ENCODE measurements at places on chromosomes 7 and 10.
A peak's percentile ranks its signal among the peaks of the same experiment; 100 is the strongest.

GRCh38 chr7:155999631-156000489 is 187.6 kb upstream of the SHH start:
- H3K36me3 ChIP-seq, result no peaks in the 10 kb centered on the region
- H3K27me3 ChIP-seq, result no peaks in the 10 kb centered on the region
- DNase-seq, result no peak
- H3K4me1 ChIP-seq, result peaks cover 26% of the 10 kb centered on the region

GRCh38 chr7:10571759-10572158 is 401.9 kb upstream of the PHF14 start:
- H3K4me1 ChIP-seq, result no peaks in the 10 kb centered on the region
- no peaks in the 10 kb centered on the region for H3K27me3 ChIP-seq
- no peak overlapping the region for H3K27ac ChIP-seq
- no peak overlapping the region for H3K4me3 ChIP-seq
- DNase-seq, result no peak

GRCh38 chr7:233249-234035 is 41.1 kb downstream of the FAM20C start:
- DNase-seq, result no peak
- H3K36me3 ChIP-seq, result no peaks in the 10 kb centered on the region
- no peak overlapping the region for H3K4me3 ChIP-seq
- peaks cover 4% of the 10 kb centered on the region for H3K27me3 ChIP-seq

DNA sequence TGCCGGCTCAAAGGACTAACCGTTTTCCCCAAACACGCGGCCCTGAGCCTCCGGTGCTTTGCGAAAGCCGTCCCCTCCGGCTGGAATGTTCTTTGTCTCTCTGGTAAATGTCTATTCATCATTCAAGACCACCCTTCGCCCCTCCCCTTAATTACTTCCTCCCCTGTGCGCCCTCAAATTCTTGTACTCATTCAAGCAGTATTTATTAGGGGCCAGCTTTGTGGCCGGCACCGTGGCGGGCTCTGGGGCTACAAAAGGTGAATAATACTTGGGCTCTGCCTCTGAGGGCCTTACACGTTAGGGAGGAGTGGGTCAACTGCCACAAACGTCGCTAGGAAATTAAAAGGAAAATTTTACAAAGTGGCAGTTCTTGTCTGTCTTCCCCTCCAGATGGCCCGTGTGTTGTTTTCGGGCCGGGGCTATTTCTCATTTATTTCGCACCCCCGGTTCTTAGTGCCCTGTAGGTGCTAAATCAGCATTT is 1.5 kb upstream of the MEST start:
- H3K4me3 ChIP-seq, result peak overlapping the region; percentile 77
- peaks cover 46% of the 10 kb centered on the region for H3K27me3 ChIP-seq
- H3K36me3 ChIP-seq, result no peaks in the 10 kb centered on the region
- peaks cover 37% of the 10 kb centered on the region for H3K4me1 ChIP-seq

GRCh38 chr7:112331492-112331891 is 118.8 kb upstream of the IFRD1 start:
- H3K27me3 ChIP-seq, result no peaks in the 10 kb centered on the region
- peaks cover 41% of the 10 kb centered on the region for H3K36me3 ChIP-seq
- no peak overlapping the region for H3K27ac ChIP-seq
- DNase-seq, result no peak
- H3K4me1 ChIP-seq, result no peaks in the 10 kb centered on the region
- no peak overlapping the region for H3K4me3 ChIP-seq

- DNase-seq, result no peak
- H3K36me3 ChIP-seq, result peaks cover 23% of the 10 kb centered on the region
- H3K4me1 ChIP-seq, result no peaks in the 10 kb centered on the region
- no peak overlapping the region for H3K27ac ChIP-seq
These were observed 166.6 kb downstream of the VTI1A start for GRCh38 chr10:112613620-112614019.

DNA sequence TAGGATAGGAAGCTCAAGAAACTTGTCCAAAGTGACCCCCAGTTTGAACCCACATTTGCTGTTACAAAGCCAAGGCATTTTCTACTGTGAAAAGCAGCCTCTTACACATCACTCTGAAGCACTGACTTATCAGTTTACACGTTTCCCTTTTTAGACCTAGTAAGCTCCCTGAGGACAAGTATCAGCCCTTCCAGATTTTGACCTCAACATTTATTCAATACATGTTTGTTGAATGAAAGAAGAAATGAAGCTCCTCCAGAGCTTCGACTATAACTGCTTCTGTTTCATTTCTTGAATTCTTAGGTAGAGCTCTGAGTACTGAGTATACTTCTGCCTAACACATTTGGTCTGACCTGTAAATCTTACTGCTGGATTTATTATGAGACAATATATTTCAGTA is 2.7 kb downstream of the WASL start:
- DNase-seq, result no peak
- peak overlapping the region; percentile 40 for H3K27ac ChIP-seq

DNA sequence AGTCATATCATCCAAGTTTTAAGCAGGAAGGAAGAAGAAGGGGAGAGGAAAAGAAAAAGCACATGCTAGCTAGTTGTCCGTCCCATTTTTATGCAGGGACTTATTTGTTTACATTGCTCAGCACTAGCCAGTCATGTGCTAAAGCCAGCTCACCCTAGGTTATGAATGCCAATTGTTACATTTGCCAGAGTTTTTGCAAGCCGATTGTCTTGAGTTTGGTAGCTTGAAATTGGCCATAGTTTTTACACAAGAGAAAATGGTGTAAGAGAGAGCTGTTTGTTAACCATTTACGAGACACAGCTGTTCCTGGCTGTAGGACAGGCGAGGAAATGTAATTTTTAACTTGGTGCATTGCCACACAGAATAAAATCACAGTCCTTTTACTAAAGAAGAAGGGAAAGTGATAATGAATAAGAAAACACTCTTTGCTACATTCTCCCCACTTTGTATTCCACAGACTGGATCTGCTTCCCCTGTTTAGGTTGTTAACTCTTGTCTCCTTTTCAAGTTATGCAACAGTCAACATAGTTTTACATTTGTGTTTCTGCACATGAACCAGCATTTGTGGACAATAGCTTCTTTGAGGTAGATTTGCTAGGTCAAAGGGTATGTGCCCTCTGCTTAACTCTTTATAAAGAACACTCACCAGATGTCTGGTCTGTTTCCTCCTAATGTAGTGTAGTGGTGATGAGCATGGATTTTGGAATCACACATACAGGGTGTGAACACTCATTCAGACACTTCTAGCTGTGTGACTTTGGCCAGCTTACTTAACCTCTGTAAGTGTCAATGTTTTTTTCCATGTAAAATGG is 357.2 kb downstream of the LRMDA start:
- H3K27ac ChIP-seq, result no peak overlapping the region
- H3K27me3 ChIP-seq, result peaks cover 6% of the 10 kb centered on the region
- H3K4me3 ChIP-seq, result no peak overlapping the region
- no peak for DNase-seq
- H3K36me3 ChIP-seq, result no peaks in the 10 kb centered on the region

DNA sequence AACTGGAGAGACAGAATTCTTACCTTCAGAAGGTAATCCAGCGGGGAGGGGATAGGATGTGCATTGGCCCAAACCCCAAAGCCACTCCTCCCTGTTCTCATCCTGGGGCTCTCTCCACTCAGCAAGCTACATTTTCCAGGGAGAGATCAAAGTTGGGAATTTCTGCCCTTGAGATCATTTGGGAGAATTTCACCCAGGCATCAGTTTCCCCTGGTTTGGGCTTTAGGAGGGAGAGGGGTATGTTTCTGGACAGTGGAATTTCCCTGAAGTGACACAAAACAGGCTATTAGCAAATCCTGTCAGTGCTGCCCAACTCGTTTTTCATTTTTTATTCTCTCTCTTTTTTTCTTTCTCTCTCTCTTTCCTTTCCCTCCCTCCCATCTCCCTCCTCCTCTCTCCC is 35.7 kb downstream of the CYP17A1 start:
- H3K27ac ChIP-seq, result no peak overlapping the region
- no peaks in the 10 kb centered on the region for H3K36me3 ChIP-seq
- H3K27me3 ChIP-seq, result no peaks in the 10 kb centered on the region
- H3K4me3 ChIP-seq, result no peak overlapping the region
- peaks cover 35% of the 10 kb centered on the region for H3K4me1 ChIP-seq

DNA sequence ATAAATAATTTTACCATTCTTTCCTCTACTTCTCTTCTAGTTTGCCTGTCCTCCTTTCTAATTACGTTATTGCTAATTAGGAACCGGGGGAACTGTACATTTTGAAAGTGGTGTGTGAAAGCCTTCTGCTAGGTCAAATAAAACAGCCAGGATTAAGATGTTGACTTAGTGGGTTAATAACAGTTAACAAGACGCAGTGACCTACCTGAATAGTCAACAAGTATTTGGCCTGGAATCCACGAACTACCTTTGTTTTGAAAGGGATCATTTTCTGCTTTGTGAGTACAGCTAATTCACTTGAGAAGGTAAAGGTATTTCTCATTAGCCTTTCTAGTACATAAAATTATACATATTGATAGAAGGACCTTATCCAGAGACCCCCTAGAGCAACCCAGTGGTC is 139.9 kb downstream of the COL28A1 start:
- H3K4me1 ChIP-seq, result no peaks in the 10 kb centered on the region
- no peak overlapping the region for H3K4me3 ChIP-seq
- peaks cover 23% of the 10 kb centered on the region for H3K36me3 ChIP-seq
- H3K27me3 ChIP-seq, result peaks cover 20% of the 10 kb centered on the region

DNA sequence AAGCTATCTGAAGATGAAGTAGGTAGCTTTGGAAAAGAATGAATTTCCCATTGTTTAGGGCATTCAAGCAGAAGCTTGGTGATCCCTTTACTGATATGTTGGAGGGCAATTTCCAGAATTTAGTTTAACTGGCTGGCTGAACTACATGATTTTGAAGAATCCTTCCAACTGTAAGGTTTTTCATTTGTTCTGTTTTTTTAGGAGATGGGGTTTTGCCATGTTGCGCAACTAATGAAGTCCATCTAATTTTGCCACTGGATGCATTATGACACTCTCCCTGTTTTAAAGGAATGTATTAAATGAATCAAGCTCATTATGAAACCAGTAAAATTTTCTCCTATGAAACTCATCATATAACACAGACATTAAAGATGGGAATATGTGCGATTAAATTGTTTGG is 6.1 kb upstream of the DDX50 start:
- no peak overlapping the region for H3K4me3 ChIP-seq
- no peak for DNase-seq
- peaks cover 3% of the 10 kb centered on the region for H3K4me1 ChIP-seq
- peaks cover 8% of the 10 kb centered on the region for H3K27me3 ChIP-seq
- H3K36me3 ChIP-seq, result peaks cover 3% of the 10 kb centered on the region

DNA sequence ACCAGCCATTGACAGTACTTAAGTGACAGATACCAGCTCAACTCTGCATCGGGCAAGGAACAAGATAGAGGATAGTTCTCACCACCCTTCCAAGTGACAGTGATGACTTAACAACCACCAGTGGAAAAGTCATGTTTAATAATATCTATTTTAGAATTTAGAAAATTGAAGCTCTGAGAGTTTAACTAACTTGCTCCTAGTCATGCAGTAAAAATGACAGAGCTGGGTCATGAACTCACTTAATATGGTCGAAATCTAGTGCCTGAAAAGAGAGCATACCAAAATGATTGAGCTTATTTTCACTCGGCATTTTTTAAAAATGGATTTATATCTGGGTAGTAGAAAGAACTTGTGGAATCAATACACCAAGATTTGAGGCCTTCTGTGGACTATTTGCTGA is 367.8 kb upstream of the IGFBP3 start:
- H3K4me1 ChIP-seq, result no peaks in the 10 kb centered on the region
- H3K4me3 ChIP-seq, result no peak overlapping the region
- H3K36me3 ChIP-seq, result no peaks in the 10 kb centered on the region
- DNase-seq, result no peak
- no peak overlapping the region for H3K27ac ChIP-seq

GRCh38 chr7:98456866-98457265 is 56.0 kb upstream of the BAIAP2L1 start:
- H3K36me3 ChIP-seq, result no peaks in the 10 kb centered on the region
- H3K27ac ChIP-seq, result no peak overlapping the region
- DNase-seq, result no peak
- H3K4me1 ChIP-seq, result no peaks in the 10 kb centered on the region
- H3K27me3 ChIP-seq, result no peaks in the 10 kb centered on the region
- no peak overlapping the region for H3K4me3 ChIP-seq

- H3K4me3 ChIP-seq, result no peak overlapping the region
- H3K27ac ChIP-seq, result peak overlapping the region; percentile 47
- peaks cover 85% of the 10 kb centered on the region for H3K27me3 ChIP-seq
These were observed 16.3 kb upstream of the GATA3 start for GRCh38 chr10:8037941-8038894.

DNA sequence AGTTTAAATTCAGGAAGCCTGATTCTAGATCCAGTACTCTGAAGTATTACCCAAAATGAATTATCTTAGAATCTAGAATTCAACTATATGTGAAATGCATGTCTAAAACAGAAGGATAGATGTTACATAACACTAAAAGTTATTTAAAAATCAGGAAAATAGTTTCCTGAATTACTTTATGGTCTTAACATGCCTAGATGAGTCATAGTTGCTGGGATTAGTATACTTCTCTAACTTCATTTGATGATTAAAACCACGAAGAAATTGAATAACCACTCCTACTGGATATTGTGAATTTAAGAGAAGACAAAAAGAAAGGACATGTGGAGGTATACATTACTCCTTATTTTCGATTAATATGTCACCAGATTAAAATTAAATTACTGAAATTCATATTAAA is 65.5 kb downstream of the ATAD1 start:
- no peaks in the 10 kb centered on the region for H3K4me1 ChIP-seq
- H3K27me3 ChIP-seq, result no peaks in the 10 kb centered on the region
- no peak overlapping the region for H3K4me3 ChIP-seq
- DNase-seq, result no peak
- no peak overlapping the region for H3K27ac ChIP-seq

- H3K27ac ChIP-seq, result no peak overlapping the region
- no peak overlapping the region for H3K4me3 ChIP-seq
- no peaks in the 10 kb centered on the region for H3K36me3 ChIP-seq
- peaks cover 36% of the 10 kb centered on the region for H3K27me3 ChIP-seq
- no peak for DNase-seq
- H3K4me1 ChIP-seq, result peaks cover 14% of the 10 kb centered on the region
These were observed 8.5 kb upstream of the METTL27 start for GRCh38 chr7:73850781-73851207.

DNA sequence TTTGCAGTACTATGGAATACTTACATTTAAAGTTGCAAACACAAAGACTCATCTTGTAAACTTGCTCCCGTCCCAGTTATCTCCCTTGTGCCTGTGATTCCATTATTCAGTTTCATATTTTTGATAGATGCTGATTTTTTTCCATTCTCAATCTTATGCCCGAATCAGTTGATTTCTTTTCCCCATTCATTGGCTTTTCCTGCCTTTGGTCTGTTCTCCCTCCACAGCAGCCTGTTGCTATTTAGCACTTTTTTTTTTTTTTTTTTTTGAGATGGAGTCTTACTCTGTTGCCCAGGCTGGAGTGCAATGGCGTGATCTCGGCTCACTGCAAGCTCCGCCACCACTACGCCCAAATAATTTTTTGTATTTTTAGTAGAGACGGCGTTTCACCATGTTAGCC is 78.0 kb downstream of the ABCC2 start:
- no peak overlapping the region for H3K4me3 ChIP-seq
- H3K36me3 ChIP-seq, result no peaks in the 10 kb centered on the region
- no peak overlapping the region for H3K27ac ChIP-seq
- peaks cover 26% of the 10 kb centered on the region for H3K27me3 ChIP-seq

- H3K36me3 ChIP-seq, result peaks cover 11% of the 10 kb centered on the region
- no peak overlapping the region for H3K27ac ChIP-seq
- no peaks in the 10 kb centered on the region for H3K4me1 ChIP-seq
- H3K4me3 ChIP-seq, result no peak overlapping the region
These were observed 77.2 kb downstream of the PDGFA start for GRCh38 chr7:442457-442856.

GRCh38 chr7:47654672-47655298 is 72.9 kb upstream of the TNS3 start:
- H3K27me3 ChIP-seq, result no peaks in the 10 kb centered on the region
- no peaks in the 10 kb centered on the region for H3K36me3 ChIP-seq
- H3K27ac ChIP-seq, result no peak overlapping the region
- no peak overlapping the region for H3K4me3 ChIP-seq
- H3K4me1 ChIP-seq, result peaks cover 30% of the 10 kb centered on the region

Data from naive B cell (primary cell).